ENCODE measurements at places on chromosomes 1 and 21.

DNA sequence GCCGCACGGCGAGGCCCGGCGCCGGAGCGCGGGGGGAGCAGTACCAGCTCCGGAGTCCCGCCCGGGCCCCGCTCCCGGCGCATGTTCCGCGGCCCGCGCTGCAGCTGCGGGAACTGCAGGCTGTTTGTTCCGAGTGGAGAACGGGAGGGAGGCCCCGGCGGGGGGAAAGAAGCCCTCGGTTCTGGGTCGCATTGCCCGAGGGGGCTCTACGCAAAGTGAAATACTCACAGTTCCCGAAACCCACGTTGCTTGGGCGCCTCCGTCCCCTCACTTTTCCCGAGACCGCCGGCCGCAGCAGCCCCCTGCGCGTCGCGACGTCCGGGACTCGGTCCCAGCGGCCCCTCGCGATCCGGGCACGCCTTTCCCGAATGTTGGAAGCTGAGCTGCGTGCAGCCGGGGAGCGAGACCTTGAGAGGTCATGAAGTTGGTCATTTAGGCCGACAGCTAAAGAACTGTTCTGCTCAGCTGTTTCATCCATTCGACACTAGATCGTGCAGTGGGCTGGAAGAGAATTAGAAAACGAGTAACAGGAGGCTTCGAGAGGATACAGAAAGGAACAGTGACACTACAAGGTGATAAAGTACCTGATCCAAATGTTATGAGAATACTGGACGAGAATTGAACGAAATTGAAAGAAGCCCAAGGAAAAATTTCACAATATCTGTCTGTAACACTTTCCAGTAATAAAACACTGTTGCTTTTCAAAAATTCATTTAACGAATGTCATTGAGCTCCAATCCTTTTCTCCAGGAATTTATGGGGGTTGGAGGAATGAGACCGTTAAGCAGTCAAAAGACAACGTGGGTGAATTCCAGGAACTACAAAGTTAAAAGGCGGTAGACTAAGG lies 657 bp upstream of the LIN9 start:
- peak; percentile 23 for DNase-seq

GRCh38 chr1:207824691-207825408 lies 73.0 kb downstream of the CD46 start:
- no peak for DNase-seq

DNA sequence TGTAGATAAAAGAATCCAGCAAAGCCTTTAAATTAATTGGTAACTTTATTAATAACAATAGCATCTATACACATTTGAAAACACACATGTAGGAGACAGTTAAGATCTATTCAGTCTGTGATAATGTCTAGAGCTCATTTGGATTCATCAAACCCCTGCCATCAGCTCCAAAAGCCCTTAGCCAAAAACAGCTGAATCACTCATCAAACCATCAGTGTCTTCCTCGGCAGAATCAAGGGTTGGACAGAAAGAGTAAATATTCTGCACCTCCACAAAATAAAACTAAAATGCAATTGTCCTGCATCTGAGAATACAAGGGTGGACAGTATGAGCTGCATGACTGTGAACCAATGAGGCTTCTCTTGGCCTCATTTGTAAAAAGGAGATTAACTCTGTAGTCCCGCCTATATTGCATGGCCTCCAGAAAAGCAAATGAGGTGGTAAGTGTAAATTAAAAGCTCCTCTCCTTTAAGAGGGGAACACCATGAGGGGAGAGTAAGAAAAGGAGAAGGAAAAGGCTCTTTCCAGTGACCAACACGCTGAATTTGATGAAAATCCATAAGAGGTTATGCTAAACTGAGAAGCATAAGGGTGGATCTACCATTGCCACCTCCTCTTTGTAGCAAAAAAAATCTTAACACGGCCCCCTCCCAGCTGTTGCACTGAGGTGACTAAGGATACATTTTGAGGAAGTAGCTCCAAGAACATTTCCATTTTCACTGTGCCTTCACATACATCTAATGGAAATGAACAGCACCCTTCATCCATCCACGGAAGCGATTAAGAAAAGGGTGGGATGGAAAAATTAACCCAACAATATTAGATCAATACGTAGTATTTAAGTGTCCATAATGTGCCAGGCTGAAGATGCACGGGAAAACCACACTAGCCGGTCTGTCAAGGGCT lies 14.7 kb upstream of the BOLA1 start:
- no peak for DNase-seq

- no peak for DNase-seq
These were observed 131.6 kb downstream of the BEND5 start for GRCh38 chr1:48644905-48645605.

- DNase-seq = no peak
These were observed 22.3 kb upstream of the LRP8 start for GRCh38 chr1:53349968-53350852.

GRCh38 chr1:16254263-16254928 lies 17.4 kb upstream of the CPLANE2 start:
- no peak for DNase-seq

DNA sequence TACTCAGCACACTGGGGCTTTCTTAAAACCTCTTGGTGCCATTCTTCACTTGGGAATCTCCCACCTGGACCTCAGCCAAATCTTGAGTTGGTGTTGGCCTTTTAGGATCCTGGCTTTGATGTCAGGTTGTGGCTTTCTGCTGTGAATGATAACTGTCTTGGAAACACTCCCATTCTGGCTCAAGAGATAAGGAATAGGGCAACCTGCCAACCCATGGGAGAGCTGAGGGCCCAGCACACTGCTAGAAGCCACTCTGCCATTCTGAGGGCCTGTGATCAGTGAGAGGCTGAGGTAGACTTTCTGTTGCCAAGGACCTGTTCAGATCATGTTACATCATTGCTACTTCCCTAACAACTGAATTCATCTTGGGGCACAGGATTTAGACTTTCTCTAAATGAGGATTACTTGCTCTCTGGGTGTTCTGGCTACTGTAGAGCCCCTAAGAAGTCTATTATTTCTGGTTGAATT lies 45.8 kb downstream of the TTC39A start:
- no peak for DNase-seq

- peak; percentile 82 for DNase-seq
These were observed 103.9 kb downstream of the CASZ1 start for GRCh38 chr1:10692401-10693021.

DNA sequence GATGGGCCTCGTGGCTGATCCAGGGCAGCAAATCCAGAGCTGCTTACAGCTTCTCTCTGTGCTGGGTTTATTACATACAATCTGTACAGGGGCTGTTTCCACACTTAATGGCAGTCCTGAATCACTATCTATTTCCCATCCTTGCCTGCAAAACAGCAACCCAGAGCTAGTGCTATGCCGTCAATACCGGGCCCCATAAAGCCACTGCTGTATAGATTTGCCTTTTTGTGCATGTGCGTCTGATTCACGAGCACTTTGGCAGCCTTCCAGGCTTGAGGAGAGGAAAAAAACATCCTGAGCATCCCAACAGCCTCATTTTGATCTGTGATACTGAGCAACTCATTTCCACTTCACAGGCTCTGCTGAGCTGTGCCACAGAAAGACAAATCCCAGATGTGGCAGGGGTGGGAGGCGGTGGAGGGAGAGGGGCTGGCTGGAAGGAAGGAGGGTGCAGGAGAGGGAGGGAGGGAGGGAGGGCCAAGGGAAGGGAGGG lies 65.2 kb upstream of the TARBP1 start:
- DNase-seq = no peak

GRCh38 chr1:178451529-178451928 lies 45.2 kb downstream of the CLEC20A start:
- no peak for DNase-seq

GRCh38 chr1:219359126-219359525 lies 185.4 kb downstream of the LYPLAL1 start:
- no peak for DNase-seq

DNA sequence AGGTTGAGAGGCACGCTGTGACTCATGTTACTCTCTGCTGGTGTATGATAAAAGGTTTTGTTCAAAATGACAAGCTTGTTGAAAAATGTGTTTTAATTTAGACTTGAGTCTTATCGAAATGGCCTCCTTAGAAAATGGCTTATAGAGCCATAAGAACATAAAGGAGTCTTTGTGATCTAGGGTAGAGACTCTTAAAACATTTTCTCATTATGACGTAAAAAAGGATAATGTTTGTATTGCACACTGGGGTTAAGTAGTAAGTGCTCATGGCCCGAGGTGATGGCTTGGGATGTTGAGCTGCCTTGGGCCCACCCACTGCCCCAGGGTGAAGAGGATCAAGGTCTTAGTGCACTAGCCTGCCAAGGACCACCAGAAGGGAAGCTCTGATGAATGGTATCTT lies 117.4 kb downstream of the DISC1 start:
- no peak for DNase-seq

- DNase-seq = no peak
These were observed 98.6 kb upstream of the EDN2 start for GRCh38 chr1:41582851-41583657.

- no peak for DNase-seq
These were observed 24.8 kb upstream of the RGL1 start for GRCh38 chr1:183780159-183780558.

DNA sequence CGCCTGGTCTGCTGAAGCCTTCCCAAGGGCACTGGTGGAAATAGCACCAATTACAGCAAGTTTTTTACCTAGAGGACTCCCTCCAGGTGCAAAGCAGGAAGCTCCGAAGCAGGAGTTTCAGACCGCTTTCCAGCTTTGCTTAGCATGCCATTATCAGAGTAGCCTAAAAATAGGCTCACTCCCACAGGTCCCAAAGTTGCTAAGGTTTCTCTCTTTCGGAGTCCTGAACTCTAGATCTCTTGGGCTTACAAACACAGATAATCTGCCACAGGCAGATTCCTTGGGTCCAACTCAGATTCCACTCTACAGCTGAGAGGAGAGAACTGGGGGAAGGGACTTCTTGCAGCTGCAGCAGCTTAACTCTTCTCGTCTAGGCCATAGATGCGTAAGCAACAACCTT lies 22.5 kb downstream of the ZMYND12 start:
- DNase-seq = no peak

- DNase-seq = no peak
These were observed 205.0 kb downstream of the KCTD3 start for GRCh38 chr1:215772151-215772550.

- no peak for DNase-seq
These were observed 135.1 kb downstream of the RRAGC start for GRCh38 chr1:38724160-38725131.

DNA sequence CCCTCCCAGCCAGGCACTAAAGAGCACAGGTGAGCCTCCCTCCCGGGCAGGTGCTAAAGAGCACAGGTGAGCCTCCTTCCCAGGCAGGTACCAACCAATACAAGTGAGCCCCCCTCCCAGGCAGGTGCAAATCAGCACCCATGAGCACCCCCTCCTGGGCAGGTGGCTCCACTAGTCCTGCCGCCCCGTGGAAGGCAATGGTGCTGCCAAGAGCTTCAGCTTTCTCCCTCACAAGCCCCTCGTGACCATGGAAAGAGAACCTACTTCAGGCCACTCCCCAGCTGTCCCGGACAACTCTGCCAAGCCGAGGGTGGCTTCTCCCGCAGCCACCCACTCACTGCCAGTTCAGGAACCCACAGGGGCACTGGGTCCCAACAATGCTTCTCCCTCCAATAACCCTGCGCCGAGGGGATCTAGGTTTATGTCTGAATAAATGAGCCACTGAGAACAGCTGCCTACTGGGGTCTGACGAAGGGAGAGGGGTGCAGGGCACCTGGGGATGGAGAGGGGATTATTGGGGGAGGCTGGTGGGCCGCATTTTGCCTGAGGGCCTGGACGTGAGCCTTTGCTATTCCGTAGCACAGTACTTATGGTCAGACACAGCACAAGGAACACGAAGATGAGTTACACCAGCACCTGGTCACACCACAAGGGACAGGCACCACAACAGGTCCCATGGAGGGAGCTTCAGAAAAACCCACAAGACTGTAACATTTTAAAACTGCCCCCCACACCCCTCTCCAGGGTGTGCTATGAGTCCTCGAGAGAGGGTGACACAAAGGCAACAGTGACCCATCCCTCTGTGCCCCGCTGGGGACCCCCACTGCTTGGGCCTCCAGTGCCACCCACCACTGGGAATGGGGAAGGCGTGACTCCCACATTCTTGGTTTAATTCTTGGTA lies 46.3 kb downstream of the PRDM15 start:
- peak; percentile 59 for DNase-seq

GRCh38 chr21:36246080-36246631 lies 73.8 kb upstream of the MORC3 start:
- no peak for DNase-seq

DNA sequence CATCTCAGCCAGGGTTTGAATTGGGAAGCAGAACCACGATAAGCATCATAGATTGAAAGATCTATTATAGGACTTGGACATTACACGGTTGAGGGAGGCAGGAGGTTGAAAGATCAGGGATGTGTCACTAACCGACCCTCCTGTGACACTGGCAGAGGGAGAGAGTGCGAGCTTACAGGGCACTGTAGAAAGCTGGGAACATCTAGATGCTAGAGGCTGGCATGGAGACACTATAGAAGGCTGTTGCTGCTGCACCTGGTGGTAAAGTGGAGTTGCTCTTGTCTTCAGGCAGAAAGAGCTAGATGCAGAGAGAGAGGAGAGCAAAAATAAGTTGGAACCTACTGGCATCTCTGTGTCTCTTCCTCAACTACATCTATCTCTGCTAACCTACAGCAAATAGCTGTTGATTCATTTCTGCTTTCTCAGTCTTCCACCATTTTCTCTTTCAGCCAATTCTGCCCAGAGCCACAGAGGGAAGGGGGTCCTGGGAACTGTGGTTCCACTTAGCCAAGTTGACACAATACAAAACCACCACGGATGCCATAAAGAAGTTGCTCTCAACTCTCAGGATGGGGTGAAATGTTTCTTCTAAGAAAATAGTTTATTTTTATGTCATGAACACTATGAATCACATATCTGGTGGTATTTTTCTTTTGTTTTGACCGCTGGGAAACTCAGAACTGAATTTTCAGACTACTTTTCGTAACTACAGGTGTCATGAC lies 155.9 kb downstream of the ZNF281 start:
- DNase-seq = no peak

- no peak for DNase-seq
These were observed 1.7 kb downstream of the TNFSF4 start for GRCh38 chr1:173205146-173206051.

DNA sequence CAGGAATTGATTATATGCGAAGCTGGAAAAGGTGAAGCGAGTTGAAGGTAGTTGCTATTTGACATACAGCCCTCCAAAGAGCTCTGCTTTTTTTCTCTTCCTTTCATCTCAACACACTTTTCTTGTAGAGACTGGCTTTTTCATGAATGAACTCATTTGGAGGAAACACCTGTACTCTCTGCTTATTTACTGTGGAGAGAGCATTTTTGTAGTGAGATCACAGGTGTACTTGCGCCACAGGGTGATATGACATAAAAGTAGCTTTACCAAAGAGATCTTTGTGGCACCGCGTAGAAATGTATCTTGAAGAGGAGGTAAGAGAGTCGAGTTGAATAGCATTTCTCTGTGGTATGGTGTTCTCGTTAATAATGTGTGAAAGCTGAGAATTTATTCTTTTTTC lies 187.6 kb downstream of the VPS13D start:
- no peak for DNase-seq

DNA sequence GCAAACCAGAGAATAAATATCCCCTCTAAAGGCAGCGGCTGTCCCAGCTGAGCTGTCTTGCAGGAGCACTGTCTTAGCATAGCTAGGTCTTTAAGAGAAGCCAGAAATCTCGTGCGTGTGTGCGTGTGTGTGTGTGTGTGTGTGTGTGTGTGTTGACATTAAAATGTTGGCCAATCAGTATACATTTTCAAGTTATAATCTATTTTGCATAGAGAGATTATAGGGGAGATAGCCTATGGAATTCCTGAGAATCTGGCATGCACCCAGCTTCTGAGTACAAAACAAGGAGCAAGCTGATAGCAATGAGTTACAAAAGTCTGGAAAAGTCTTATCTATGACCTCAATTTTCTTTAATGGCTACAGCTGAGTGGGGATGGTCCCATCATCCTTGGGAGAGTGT lies 17.7 kb downstream of the METTL13 start:
- DNase-seq = no peak

GRCh38 chr1:56533197-56533596 lies 46.2 kb downstream of the PLPP3 start:
- no peak for DNase-seq

Measured in GM19239 (cell line).